Hematopoietic multipotent progenitor cell treated with erythropoietin and hydrocortisone succinate and interleukin-3 and kit ligand, for 4 days (in vitro differentiated cells): ENCODE measurements at places on chromosomes 4 and X.
A peak's percentile ranks its signal among the peaks of the same experiment; 100 is the strongest.

DNA sequence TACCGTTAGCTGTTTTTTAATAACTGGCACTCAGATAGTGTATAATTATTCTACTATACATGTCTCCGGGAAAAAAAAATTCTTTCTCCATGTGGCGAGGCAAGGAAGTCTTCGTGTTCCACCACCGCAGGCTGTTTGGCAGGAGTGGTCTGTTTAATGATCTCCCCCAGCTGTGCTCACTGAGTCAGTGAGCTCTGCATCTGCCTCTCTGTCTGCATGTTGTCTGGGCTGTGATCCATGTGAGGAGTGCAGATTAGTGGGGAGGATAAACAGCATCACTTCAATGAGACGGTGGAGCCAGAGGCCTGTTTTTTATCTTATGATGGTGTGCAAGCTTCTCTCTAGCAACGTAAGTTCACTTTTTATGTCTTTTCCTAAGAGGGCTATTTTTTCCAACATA lies 69.8 kb downstream of the RPS3A start:
- DNase-seq, result no peak

DNA sequence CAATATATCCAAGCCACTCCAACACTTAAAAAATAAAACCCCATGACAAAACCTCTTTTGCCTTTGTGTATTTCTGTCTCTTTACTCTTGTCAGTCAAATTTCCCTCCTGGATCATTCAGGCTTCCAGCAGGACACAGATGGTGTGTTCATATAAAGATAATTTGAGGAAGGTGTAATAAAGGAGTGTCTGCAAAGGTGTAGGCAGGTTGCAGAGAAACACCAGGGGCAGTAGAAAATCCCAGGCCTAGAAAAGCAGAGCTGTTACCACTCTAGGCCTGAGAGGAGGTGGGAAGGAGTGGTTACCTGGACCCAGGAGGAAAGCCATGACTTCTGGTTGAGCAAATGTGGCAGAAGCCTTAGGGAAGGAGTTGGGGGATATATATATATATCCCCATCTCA lies 28.8 kb downstream of the CHRNA9 start:
- DNase-seq, result no peak

GRCh38 chrX:135112096-135112729 lies 8.1 kb downstream of the ETDB start:
- peak; percentile 59 for DNase-seq

GRCh38 chr4:184896868-184897715 lies 71.3 kb upstream of the ACSL1 start:
- DNase-seq, result peak; percentile 24
